Astrocyte (in vitro differentiated cells and primary cell): ENCODE measurements at places on chromosomes 11 and 22. TPM values are rescaled to one million over a fixed set of nuclear protein-coding genes. Genes with fewer than 3 reads are reported as not detected.
A peak's percentile ranks its signal among the peaks of the same experiment; 100 is the strongest.

GRCh38 chr11:69682221-69682620, 7.1 kb upstream of the LTO1 start:
- H3K36me3 ChIP-seq: no peaks in the 10 kb centered on the region
- no peaks in the 10 kb centered on the region for H3K27me3 ChIP-seq
- no peaks in the 10 kb centered on the region for H3K4me1 ChIP-seq

- H3K27ac ChIP-seq: no peak overlapping the region
- no peak overlapping the region for H3K4me3 ChIP-seq
- peaks cover 9% of the 10 kb centered on the region for H3K4me1 ChIP-seq
Observed at GRCh38 chr11:64444838-64445441, 86.0 kb downstream of the RPS6KA4 start.

DNA sequence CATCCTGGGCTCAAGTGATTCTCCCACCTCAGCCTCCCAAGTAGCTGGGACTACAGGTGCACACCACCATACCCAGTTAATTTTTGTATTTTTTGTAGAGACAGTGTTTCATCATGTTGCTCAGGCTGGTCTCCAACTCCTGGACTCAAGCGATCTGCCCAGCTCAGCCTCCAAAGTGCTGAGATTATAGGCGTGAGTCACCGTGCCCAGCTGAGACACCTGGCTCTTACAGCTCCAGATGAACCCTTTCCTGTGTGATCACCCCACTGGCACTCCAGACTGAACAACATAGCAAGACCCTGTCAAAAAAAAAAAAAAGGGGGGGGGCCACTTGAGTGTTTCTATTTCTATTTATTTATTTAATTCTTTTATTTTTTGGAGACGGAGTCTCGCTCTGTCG, 1.0 kb upstream of the ADSL start:
- peak overlapping the region; percentile 87 for H3K4me3 ChIP-seq
- peak; percentile 27 for DNase-seq
- H3K36me3 ChIP-seq: no peaks in the 10 kb centered on the region
- H3K27me3 ChIP-seq: no peaks in the 10 kb centered on the region
- peaks cover 17% of the 10 kb centered on the region for H3K4me1 ChIP-seq
- H3K27ac ChIP-seq: no peak overlapping the region

DNA sequence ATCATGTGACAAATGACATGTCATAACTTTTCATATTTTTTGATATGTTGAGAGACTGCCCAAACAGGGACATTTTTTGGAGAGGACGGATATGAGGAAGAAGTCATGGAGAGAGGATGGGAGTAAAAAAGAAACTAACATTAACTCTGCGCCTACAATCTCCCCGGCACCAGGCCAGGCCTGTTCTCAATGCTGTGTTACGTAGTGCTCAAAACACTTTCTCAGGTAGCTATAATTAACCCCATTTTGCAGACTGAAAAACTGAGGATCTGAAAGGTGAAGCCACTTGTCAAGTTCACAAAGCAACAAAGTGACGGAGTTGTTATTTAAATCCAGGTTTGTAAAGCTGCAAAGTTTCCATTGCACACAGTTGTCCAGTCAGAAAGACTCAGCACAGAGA, 17.4 kb upstream of the NOX4 start:
- DNase-seq: no peak
- no peaks in the 10 kb centered on the region for H3K27me3 ChIP-seq
- H3K36me3 ChIP-seq: no peaks in the 10 kb centered on the region
- no peak overlapping the region for H3K4me3 ChIP-seq
- no peaks in the 10 kb centered on the region for H3K4me1 ChIP-seq
- no peak overlapping the region for H3K27ac ChIP-seq

GRCh38 chr11:5225480-5225871, 1.4 kb downstream of the HBB start:
- no peaks in the 10 kb centered on the region for H3K36me3 ChIP-seq
- H3K4me1 ChIP-seq: no peaks in the 10 kb centered on the region
- DNase-seq: no peak
- no peak overlapping the region for H3K4me3 ChIP-seq
- no peaks in the 10 kb centered on the region for H3K27me3 ChIP-seq

GRCh38 chr11:24134879-24135589, 361.8 kb upstream of the LUZP2 start:
- no peak overlapping the region for H3K4me3 ChIP-seq
- no peaks in the 10 kb centered on the region for H3K27me3 ChIP-seq
- H3K36me3 ChIP-seq: no peaks in the 10 kb centered on the region
- H3K4me1 ChIP-seq: no peaks in the 10 kb centered on the region
- no peak for DNase-seq

GRCh38 chr11:3786781-3787428, 10.4 kb downstream of the NUP98 start:
- H3K4me1 ChIP-seq: peaks cover 6% of the 10 kb centered on the region
- H3K4me3 ChIP-seq: no peak overlapping the region
- peak; percentile 58 for DNase-seq
- H3K27ac ChIP-seq: no peak overlapping the region

DNA sequence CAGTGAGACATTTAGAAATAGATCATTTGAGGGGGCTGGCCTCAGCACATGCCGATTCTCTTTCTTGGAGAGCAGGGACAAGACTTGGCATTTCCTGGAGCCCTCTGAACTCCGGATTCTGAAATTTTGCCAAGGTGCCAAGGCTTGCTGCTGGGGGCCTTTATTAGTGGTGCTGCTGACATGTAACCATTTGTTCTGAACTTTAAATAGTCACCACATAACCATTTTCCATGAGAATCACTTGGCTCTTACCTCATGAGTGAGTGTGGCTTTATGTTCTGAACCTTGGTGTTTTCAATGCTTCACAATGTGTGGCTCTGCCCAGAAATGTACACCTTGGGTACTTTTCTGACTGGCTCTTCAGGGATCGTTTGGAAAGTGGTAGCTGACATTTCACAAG, 33.3 kb downstream of the SYT13 start:
- no peak overlapping the region for H3K27ac ChIP-seq
- no peak overlapping the region for H3K4me3 ChIP-seq
- H3K36me3 ChIP-seq: no peaks in the 10 kb centered on the region
- no peaks in the 10 kb centered on the region for H3K27me3 ChIP-seq

DNA sequence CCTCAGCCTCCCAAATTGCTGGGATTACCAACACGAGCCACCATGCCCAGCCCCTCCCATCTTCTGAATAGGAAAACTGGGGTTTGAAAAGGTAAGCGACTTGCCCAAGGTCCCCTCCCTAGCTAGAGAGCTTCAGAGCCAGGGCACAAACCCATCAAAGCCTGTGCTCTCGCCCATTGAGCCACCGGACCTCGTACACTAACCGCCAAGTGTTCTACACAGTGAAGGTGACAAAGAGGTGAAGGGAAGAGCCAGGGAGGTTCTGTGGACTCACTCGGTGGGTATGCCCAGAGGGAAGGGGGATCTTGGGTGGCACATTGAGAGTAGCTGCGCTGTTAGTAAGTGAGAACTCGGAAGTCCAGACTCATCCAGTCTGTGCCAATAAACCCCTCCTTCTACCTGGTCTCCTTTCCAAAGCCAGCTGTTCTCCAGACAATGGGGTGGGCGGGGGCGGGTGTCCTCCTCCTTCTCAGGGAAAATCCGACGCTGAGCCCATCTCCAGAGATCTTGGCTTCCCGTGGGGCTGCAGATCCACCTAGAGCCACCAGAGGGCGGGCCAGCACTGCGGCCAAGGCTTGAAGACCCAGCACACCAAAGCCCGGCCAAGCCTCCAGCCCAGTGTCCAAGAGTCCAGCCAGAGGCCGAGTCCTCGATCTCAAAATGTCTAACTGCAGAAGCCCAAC, 3.2 kb upstream of the RTN4RL2 start:
- peaks cover 13% of the 10 kb centered on the region for H3K4me1 ChIP-seq
- no peaks in the 10 kb centered on the region for H3K36me3 ChIP-seq
- peaks cover 46% of the 10 kb centered on the region for H3K27me3 ChIP-seq
- no peak overlapping the region for H3K4me3 ChIP-seq

- H3K27me3 ChIP-seq: peaks cover 7% of the 10 kb centered on the region
- no peak overlapping the region for H3K4me3 ChIP-seq
- H3K27ac ChIP-seq: no peak overlapping the region
- no peak for DNase-seq
- H3K4me1 ChIP-seq: no peaks in the 10 kb centered on the region
- H3K36me3 ChIP-seq: no peaks in the 10 kb centered on the region
Observed at GRCh38 chr11:76292583-76293188, 86.4 kb upstream of the WNT11 start.

DNA sequence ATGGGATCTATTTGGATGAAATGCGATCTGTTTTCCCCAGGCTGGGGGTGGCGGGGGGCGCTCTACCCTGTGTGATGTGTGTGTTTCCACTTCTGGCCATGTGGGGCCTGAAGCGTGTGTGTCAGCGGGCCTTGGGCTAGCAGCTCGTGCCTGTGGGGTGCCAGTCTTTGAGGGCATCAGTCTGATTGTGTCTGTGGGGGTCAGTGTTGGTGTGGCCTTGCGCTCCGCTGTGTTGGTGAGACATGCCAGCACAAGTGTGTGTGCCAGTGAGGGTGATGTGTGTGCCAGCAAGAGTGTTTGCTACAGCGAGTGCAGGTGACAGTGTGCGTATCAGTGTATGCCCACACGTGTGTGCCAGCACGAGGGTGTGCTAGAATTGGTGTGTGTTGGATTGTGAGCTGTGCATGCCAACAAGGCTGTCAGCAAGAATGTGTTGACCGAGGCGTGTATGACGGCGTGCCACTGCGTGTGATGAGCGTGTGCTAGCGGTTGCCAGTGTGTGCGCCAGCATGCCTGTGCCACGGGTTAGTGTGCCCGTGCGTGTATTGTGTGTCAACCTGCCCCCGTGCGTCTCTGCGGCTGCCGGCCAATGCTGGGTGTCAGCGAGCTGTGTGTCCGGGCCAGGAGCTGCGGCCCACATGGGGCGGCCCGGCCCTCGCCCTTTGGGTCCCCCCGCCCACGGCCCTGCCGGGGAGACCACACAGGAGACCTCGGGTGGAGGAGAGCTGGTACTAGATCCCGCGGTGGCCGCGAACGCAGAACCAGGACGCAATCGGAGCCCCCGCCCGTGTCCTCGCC, 519 bp downstream of the ARRB1 start:
- peaks cover 29% of the 10 kb centered on the region for H3K4me1 ChIP-seq
- DNase-seq: peak; percentile 40
- H3K4me3 ChIP-seq: peak overlapping the region; percentile 71
- H3K36me3 ChIP-seq: no peaks in the 10 kb centered on the region

GRCh38 chr11:66336234-66337102, at the start of gene RIN1:
RIN1 (minus strand) TSS chr11:66336434; CDS start chr11:66336402, 32 bp downstream.
- peak; percentile 98 for DNase-seq
- peaks cover 6% of the 10 kb centered on the region for H3K36me3 ChIP-seq
- peak within 1 kb of the TSS; percentile 96 for H3K27ac ChIP-seq
- H3K4me3 ChIP-seq: peak within 1 kb of the TSS; percentile 74

DNA sequence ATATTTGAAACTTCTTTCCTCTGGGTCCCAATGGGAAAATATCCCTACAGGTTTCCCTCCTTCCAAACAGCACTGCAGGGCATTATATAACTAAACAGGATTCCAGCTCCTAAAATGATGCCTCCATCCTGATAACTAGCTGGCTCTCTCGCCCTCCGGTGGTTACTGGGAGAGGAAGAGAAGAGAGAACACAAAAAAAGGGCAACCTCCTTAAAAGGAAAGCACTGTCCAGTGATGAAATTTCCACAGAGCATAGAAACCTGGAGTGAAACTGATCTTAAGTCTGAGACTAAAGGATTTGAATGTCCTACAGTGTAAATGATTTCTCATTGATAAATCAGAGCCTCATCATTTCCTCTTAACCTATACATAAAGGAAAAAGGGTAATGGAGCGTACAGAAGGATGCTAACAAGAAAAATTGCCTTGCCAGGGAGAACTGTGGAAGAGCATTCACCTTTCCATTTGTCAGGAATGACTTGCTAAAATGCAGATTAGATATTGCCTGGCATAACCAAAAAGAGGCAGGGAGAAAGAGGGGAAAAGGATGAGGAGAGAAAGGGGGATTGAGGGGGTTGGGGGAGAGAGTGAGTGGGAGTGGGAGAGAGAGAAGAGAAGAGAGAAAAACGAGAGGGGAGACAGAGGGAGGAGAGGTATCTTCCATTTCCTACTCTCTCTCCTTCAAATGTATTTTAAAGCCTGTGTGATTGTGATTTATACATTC, 121.3 kb downstream of the APOL5 start:
- H3K4me1 ChIP-seq: peaks cover 35% of the 10 kb centered on the region
- peak overlapping the region; percentile 81 for H3K27ac ChIP-seq

- H3K27me3 ChIP-seq: no peaks in the 10 kb centered on the region
- no peaks in the 10 kb centered on the region for H3K4me1 ChIP-seq
- no peak overlapping the region for H3K4me3 ChIP-seq
Observed at GRCh38 chr11:70489276-70489675, 90.9 kb downstream of the CTTN start.

- H3K27me3 ChIP-seq: no peaks in the 10 kb centered on the region
- no peak for DNase-seq
- H3K27ac ChIP-seq: no peak overlapping the region
- H3K4me1 ChIP-seq: peaks cover 12% of the 10 kb centered on the region
- H3K36me3 ChIP-seq: no peaks in the 10 kb centered on the region
Observed at GRCh38 chr11:123586568-123586967, 67.9 kb downstream of the SCN3B start.

- no peak for DNase-seq
- H3K36me3 ChIP-seq: no peaks in the 10 kb centered on the region
- no peak overlapping the region for H3K4me3 ChIP-seq
Observed at GRCh38 chr22:25718135-25718840, 23.7 kb upstream of the MYO18B start.

- no peak overlapping the region for H3K27ac ChIP-seq
- no peaks in the 10 kb centered on the region for H3K27me3 ChIP-seq
- DNase-seq: no peak
- H3K36me3 ChIP-seq: no peaks in the 10 kb centered on the region
- H3K4me3 ChIP-seq: no peak overlapping the region
Observed at GRCh38 chr11:96481204-96481603, 91.4 kb downstream of the JRKL start.

- H3K36me3 ChIP-seq: no peaks in the 10 kb centered on the region
- no peak for DNase-seq
- H3K27me3 ChIP-seq: peaks cover 22% of the 10 kb centered on the region
- no peaks in the 10 kb centered on the region for H3K4me1 ChIP-seq
Observed at GRCh38 chr11:117669062-117669461, 128.0 kb downstream of the DSCAML1 start.

GRCh38 chr22:19904174-19904856, 37.3 kb upstream of the COMT start:
- H3K4me3 ChIP-seq: no peak overlapping the region
- no peak overlapping the region for H3K27ac ChIP-seq
- DNase-seq: no peak
- H3K4me1 ChIP-seq: peaks cover 3% of the 10 kb centered on the region

DNA sequence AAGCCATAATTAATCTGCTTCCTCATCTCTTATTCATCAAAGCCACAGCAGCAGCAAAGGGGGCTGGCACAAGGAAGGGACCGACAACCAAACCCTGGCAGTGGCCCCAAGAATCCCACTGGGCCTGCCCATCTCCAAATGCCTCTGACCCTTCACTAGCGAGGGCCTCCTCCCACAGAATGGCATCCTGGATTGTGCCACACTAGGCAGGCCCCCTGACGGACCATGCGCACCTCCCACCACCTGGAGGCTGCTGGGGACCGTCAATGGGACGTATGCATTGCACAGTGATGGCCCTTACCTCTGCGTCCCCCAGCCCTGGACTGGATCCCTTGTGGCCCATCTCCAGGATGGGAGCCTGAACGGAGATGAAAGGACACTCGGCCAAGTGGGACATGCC, 4.1 kb upstream of the RTN4R start:
- H3K4me3 ChIP-seq: no peak overlapping the region
- H3K27me3 ChIP-seq: no peaks in the 10 kb centered on the region
- no peaks in the 10 kb centered on the region for H3K36me3 ChIP-seq
- no peak overlapping the region for H3K27ac ChIP-seq
- no peak for DNase-seq
- H3K4me1 ChIP-seq: no peaks in the 10 kb centered on the region

Gene LRRC51
- total RNA-seq: 4.2 and 4.4 TPM in 2 replicates

Gene POU2AF1
- total RNA-seq: not detected in 2 replicates

Gene CNTF
- 1.4 and 1.7 TPM in 2 replicates for total RNA-seq

Gene BDNF
- total RNA-seq: 24.4 and 27.2 TPM in 2 replicates

Gene SLC17A6
- total RNA-seq: not detected in 2 replicates

Gene GAL3ST3
- 0.46 and 0.61 TPM in 2 replicates for total RNA-seq

Gene KRTAP5-1
- total RNA-seq: not detected in 2 replicates

Gene GLB1L2
- total RNA-seq: 2.8 and 3.0 TPM in 2 replicates
